ENCODE measurements at places on chromosomes 4 and X.
A peak's percentile ranks its signal among the peaks of the same experiment; 100 is the strongest.

DNA sequence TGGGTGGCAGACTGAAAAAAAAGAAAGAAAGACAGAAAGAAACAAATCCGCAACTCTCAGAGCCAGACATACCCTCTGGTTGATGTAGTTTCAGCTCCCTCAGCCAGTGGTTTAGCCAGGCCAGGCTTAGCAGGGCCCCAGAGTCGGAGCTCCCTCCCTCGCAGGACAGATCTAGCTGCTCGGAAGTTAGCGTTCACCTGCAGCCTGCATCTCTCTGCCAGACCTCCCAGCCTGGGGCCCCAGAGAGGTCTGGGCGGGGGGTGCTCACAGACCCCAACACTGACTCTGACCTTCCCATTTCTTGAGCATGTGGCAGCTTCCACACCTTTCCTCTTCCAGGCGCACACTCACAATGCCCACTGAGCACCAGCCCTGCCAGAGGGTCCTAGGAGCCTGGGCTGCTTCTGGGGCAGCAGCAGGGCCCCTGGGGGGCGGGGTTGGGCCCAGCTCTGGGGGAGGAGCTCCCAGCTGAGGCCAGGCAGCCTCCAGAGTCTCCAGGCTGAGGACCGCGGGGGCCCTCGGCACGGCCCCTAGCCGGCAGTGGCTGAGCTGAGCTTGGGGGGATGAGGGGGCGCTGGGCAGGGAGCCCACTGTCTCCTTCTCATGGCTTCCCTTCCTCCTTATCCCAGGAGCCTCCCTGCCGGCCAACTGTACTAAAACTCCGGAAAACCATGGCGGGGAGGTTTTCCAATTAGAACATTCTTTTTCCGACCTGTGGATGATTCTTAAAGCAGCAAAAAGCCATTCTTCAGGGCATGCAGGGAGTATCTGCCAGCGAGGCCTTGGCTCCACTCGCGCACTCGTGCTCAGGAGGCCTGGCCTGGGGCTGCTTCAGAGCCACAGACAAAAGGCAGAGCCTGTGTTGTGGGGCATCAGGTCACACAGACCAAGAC, 4.6 kb upstream of the ZNF185 start:
- ATAC-seq, result no peak

DNA sequence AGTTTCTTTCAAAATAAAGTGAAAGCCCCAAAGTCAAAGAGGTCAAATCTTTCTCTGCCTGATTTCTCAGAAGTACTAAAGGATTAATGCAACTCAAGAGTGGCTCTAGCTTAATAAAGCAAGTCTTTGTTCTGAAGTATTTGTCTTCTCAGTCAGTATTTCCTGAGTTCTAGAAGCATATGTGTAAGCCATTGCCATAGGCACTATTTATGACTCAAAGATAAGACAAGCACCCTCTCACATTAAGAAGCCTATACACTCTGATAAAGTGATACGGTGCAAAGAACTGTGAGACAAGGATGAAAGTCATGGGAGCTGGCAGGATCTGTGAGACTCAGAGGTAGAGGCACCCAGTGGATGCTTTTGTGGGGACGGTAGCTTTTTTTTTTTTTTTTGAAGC, 60.9 kb downstream of the AASDH start:
- ATAC-seq, result no peak

GRCh38 chr4:87382116-87382515, 8.9 kb downstream of the HSD17B11 start:
- no peak for ATAC-seq

DNA sequence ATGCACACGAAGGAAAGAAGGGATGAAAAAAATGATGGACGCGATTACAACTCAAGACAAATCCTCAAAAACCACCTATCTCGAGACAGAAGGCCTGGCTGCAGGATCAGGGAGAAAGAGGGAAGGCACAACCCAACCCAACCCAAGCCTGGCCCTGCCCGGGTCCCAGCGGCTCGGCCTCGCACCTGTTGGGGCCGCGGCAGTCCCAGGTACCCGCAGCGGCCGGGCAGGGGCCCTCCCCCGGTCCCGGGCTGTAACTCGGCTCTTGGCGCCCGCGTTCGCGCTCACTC, 464 bp downstream of the RASGEF1B start:
- peak; percentile 16 for ATAC-seq

- no peak for ATAC-seq
Observed at GRCh38 chr4:2250357-2251072, 8.6 kb upstream of the HAUS3 start.

DNA sequence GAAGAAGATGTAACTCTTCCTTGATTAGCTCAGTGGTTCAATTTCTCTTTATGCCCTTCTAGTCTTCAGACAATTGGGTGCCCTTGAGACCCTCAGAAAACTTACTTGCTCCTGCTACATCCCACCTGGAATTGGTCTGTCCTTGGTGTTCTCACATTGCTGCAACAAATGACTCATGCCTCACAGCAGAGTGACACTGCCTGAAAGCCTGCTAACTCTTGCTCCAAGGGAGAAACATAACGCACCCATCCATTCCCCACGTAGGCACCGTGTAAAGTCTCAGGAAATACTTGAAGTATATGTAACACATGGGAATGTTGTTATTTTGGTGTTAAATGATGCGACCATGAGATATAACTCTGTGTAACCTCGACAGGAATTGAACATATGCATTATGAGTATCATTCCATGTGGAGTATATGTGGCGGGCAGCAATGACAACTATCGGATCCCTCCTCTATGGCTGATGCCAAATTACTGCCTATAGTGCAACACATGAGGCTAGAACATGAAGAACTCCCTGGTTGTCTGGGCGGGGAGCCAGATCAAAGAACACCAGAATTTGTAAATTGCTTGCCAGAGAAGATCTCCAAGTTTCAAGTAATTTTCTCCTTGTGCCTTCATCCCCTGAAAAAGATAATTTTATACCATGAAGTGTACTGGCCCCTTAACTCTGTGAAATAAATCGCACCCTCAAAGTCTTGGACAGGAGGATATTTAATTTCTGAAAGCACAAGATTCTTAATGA, 231.3 kb upstream of the STK26 start:
- no peak for ATAC-seq

- ATAC-seq, result no peak
Observed at GRCh38 chr4:152996111-152996571, 60.0 kb downstream of the FHDC1 start.

GRCh38 chr4:3342182-3342854, 49.5 kb downstream of the RGS12 start:
- peak; percentile 82 for ATAC-seq

- no peak for ATAC-seq
Observed at GRCh38 chr4:130603043-130603442, 1507.1 kb downstream of the C4orf33 start.

- no peak for ATAC-seq
Observed at GRCh38 chr4:146488495-146489174, 33.1 kb downstream of the SLC10A7 start.

DNA sequence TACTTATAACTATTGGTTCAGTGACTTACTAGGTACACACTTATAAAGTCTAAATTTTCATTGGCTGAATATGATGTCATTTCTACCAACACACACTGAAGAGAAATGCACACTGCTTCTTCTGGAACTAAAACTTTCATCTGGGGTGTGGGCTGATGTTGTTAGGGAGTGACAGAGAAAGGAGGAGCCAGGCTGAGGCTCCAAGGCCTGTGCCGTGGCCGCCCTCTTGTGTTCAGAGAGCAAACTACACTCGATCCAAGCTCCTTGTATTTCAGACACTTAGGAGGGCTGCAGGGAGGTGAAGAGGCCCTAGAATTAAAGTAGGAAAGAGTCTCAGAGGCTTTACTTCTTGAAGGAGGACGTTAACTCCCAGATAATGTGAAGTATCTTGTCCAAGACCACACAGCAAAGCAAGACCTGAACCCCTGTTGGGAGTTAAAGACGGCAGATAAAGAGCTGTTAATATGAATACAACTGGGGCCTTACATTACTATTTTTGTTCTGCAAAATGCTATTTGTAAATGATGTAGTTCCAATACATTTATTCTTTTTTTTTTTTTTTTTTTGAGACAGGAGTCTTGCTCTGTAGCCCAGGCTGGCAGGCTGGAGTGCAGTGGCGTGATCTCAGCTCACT, 137.5 kb downstream of the AFAP1 start:
- ATAC-seq, result peak; percentile 80

- no peak for ATAC-seq
Observed at GRCh38 chr4:39362827-39363226, 3.3 kb downstream of the RFC1 start.

Data from activated CD4-positive, CD25-positive, alpha-beta regulatory T cell treated with anti-CD3 and anti-CD28 coated beads, Interleukin-2, amount 50 U/mL, for 24 hours (primary cell).